ENCODE measurements at places on chromosomes 2 and 18. TPM values are rescaled to one million over a fixed set of nuclear protein-coding genes. Genes with fewer than 3 reads are reported as not detected.

DNA sequence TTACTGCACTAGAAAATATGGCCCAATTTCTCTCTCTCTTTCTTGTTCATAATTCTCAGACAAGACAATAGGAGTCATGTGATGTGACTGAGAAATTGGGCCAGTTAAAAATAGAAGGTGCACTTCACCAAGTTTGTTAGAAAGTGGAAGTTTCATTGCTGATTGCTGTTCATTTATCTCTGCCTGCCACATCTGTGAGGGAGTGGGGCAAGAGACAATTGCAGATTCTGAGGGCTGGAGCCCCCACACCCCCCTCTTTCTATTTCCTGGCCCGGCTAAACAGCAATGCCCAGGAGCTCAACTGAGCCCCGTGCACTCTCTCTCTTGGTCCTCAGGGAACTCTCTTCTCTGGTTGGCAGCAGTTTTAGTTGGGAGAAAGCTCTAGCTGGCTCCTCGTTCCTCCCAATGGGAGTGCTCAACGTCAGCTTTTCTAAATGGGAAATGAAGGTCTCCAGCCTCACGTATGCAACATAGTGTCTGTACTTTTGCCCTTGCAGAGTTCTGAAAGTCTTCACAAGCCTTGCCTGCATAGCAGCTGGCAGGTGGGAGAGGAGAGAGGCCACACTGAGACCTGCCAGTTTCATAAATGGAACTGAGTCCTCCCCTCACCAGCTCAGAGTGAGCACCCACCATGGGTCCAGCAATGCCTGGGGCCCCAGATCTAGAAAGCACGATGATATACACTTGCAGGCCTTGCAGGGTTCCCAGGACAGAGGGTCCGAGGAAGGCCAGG is 115.7 kb downstream of the MYCN start:
- DNase-seq = no peak

- DNase-seq = no peak
These were observed 163.3 kb upstream of the STK17B start for GRCh38 chr2:196334710-196335109.

DNA sequence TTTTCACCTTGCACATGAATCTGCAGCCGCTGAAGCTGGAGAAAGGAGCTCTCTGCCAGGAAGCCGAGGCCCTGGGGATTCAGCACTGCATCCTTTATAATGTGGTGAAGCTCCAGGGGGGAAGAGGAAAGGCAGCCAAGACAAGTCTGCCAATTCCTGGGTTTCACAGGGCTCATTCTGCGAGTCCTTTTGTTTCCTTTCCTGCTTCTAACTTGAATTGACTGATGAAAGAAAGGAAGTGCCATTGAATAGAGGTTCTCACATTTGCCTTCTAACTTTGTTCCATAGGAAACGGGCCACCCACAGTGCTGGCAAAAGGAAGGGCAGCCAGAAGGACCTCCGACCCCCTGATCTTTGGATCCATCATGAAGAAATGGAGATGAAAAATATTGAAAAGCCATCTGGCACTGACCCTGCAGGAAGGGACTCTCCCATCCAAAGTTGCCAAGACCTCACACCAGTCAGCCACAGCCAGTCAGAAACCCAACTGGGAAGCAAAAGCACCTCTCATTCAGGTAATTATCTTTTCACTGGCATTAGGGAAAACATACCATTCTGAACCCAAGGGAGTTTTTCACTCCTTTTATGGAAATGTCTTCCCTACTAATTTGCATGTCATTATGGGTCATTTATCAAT is 765.4 kb downstream of the MBD2 start:
- DNase-seq = no peak

- DNase-seq = no peak
These were observed 310.2 kb upstream of the FIGN start for GRCh38 chr2:164046040-164046439.

GRCh38 chr2:1649103-1650084 is 94.9 kb downstream of the PXDN start:
- no peak for DNase-seq

DNA sequence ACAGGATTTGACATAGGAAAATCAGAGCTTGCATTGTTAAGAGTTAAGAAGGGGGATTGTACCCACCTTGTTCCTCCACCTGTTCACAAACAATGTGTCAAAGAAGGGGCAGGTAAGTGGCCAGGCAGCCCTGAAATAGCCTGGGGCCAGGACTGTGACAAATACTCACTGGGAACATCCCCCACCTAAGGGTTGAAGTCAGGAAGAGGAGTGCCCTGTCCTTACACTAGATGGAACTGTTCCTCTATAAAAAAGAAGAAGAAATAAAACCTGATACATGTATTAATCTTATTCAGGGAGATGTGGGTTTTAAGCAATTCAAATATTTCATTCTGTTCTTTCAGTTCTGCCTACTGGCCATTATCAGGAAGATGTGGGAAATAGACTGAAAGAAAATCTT is 41.9 kb downstream of the TACR1 start:
- DNase-seq = no peak

POTEJ gene
- total RNA-seq = not detected

SERPINB4 gene
- total RNA-seq = not detected

ZNF514 gene
- 35.2 TPM for total RNA-seq

TPGS2 gene
- total RNA-seq = 51.6 TPM
